ENCODE measurements at places on chromosomes 12 and 14.
A peak's percentile ranks its signal among the peaks of the same experiment; 100 is the strongest.

DNA sequence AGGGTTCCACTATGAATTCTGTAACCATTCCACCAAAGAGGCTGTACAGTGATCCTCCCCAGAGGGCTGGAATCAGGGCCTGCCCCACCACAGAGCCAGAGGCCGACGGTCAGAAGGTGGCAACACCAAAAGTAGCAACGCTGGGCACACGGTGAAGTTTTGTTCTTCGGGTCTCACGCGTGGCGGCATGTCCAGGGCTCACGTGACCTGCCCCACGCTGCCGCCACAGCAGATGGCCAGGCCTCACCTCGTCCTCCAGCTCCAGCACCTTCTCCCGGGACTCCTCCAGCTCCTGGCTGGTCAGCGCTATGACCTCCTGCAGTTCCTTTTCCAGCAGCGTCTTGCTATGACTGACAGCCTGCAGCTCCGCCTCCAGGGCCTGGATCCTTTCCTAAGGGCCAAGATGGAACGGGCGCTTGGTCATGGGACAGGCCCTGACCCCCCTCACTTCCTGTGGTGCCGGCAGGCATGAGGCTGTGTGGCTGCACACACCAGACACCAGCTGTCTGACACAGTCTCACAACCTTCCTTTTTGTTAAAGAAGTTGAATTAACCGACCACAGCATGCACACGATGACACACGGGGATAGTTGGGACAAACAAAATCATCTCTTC is 22.4 kb upstream of the ANKLE2 start:
- DNase-seq = no peak

- no peak for DNase-seq
Observed at GRCh38 chr14:60705100-60705499, 19.1 kb downstream of the SIX4 start.

- DNase-seq = no peak
Observed at GRCh38 chr12:27359578-27360340, 27.1 kb downstream of the BMAL2 start.

GRCh38 chr12:27779416-27779919 is 565 bp upstream of the KLHL42 start:
- DNase-seq = no peak

DNA sequence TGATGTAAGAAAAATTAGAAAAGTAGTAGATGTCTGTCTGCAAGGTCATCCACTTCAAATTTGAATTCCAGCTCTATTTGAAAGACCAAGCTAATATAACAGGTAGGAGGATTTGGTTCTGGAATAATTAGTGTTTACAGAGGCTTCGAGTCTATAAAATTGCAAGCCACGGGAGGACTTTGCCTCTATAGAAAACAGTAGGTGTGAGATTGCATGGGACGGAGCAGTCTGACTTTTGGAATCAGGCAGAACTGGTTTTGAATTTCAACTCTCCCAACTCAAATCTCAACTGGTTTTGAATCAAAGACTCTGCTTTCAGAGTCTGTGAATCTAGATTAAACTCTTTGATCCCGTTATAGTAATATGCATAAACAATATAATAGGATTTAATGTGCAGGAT is 82.4 kb downstream of the PIK3C2G start:
- DNase-seq = no peak

DNA sequence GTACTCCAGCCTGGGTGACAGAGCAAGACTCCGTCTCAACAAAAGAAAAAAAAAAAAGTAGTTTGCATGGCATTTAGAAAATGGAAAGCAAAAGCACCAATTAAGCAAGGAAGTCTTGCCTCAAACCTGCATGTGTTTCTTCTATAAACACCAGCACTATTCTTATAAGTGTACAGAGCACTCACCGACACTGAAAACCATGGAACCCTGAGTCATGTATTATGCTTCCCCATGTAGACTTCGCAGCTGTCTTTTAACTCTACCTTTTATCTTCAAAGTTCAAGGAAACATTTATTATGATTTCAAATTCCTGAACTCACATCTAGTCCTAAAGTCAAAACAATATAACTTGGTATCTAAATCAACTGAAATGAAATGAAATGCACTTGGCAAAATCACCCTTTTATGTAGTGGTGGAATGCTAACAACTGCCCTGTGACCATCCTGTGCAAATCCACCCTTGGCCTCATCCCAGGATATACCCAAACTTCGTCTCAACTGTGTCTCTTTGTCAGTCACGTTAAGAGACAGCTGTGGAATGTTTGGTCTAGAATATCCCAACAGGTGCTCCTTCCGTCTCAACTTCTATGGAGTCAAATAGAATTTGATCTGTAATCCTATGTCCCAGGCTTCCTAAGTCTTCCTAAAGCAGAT is 4.8 kb downstream of the BCAT1 start:
- DNase-seq = no peak

GRCh38 chr14:89963288-89963978 is 7.7 kb downstream of the TDP1 start:
- no peak for DNase-seq

GRCh38 chr12:40672741-40673271 is 19.4 kb upstream of the CNTN1 start:
- DNase-seq = peak; percentile 32

GRCh38 chr14:97539411-97539795 is 742.2 kb downstream of the VRK1 start:
- no peak for DNase-seq

- DNase-seq = no peak
Observed at GRCh38 chr14:59484639-59485175, 390 bp downstream of the JKAMP start.

GRCh38 chr12:122965321-122965751 is 927 bp downstream of the ABCB9 start:
- no peak for DNase-seq

DNA sequence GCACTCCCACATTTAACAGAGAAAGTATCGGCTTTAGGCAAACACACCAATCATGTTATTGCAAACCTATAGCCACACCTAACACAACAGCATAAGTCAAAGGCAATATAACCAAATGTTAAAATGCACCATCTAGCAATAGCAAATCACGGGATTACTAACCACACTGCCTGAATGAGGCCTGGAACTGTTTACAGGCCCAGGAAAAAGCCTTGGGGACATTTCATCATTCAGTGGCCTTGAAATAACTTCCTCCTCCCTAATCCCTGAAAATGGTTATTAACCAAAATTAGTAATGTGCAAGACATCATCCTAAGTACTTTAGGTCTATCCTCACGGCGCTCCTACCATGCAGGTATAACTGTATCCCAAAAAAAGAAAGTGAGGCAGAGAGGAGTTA is 2.3 kb downstream of the GALC start:
- DNase-seq = no peak

- DNase-seq = no peak
Observed at GRCh38 chr14:68653804-68654203, 139.1 kb downstream of the ZFP36L1 start.

GRCh38 chr14:35403603-35404448 is 723 bp downstream of the NFKBIA start:
- peak; percentile 85 for DNase-seq

- peak; percentile 39 for DNase-seq
Observed at GRCh38 chr12:13864081-13864673, 117.2 kb downstream of the GRIN2B start.

DNA sequence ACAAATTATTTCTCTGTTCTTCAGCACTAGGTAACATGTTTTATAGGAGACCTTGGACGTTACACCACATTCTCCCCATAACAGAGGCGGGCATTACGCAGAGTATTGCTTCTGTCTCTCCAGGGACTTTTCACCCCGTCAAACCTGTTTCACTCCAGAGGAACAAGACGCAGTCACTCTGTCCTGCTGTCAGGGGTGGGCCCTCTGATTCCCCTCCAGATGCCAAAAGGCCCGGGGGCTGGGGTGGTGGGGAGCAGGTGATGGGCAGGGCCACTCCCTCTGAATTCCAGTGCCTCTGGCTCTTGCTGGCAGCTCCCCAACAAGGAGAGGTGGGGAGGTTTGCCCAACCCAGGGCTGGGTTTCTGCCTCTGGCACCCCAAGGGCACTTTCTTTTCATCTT is 71.9 kb downstream of the NTF3 start:
- DNase-seq = no peak

- DNase-seq = no peak
Observed at GRCh38 chr14:106083082-106083481, 556.7 kb downstream of the TMEM121 start.

DNA sequence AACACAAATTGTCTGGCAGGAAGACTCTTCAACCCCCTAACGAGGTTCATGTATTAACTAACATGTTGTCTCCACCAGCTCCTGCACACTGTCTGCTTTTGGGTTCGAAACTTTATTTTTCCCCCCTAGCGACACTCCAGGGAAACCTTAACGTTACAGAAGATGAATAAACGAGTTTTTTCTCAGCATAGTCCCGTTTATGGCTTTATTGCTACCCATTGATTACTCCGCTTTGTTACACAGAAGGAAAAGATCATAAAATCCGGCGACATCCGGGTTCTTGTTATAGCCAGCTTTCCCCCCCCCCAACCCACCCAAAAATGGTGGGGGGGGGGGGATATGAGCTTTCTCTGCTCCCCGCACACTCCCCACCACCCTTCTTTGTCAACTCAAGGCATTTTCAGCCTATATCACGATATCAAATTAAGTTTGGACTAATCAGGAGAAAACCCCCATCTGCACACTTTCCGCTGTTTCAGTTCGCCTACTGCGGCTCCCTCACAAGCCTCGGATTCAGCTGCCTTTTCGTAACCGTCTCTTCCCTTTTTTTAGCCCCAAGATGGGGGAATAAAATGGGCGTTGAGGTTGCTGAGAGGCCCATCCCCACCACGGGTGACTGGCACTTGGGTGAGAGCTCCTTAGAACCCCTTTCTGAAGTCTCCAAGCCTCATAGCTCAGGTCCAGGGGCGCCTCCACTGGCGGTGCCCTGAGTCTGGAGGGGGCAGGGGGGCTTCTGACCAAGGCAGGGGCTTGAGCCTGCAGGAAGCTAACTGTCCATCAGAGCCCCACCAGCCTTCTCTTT is 1.4 kb upstream of the HOXC6 start:
- no peak for DNase-seq

GRCh38 chr14:98350213-98350612 is 921.8 kb downstream of the BCL11B start:
- no peak for DNase-seq

GRCh38 chr12:61757831-61758505 is 502.2 kb upstream of the USP15 start:
- no peak for DNase-seq

GRCh38 chr14:23114669-23115038 is 4.4 kb downstream of the CEBPE start:
- DNase-seq = no peak

DNA sequence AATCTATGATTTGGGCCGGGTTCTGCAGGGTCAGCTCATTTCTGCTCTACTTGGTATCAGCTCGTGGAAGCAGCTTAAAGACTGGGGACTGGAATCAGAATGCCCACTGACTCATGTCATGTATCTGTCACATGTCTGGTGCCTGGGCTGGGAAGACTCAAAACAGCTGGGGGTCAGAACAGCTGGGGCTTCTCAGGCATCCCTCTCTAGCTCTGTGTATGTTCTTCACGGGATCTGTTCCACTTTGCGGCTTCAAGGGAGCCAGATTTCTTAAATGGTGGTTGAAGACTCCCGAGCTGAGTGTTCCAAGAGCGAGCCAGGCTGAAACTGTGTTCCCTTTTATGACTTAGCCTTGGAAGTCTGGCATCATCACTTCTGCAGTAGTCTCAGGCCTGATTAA is 11.9 kb downstream of the AEBP2 start:
- no peak for DNase-seq

- DNase-seq = no peak
Observed at GRCh38 chr12:54385251-54385914, 850 bp upstream of the ZNF385A start.

GRCh38 chr14:68468437-68469207 is 324.2 kb downstream of the ZFP36L1 start:
- DNase-seq = no peak

GRCh38 chr12:88571543-88571942 is 8.7 kb downstream of the KITLG start:
- DNase-seq = no peak

- DNase-seq = no peak
Observed at GRCh38 chr14:92677087-92677668, 71.2 kb downstream of the LGMN start.

- DNase-seq = no peak
Observed at GRCh38 chr14:61034416-61035120, 53.5 kb downstream of the SLC38A6 start.

- DNase-seq = no peak
Observed at GRCh38 chr12:6363330-6364043, 11.9 kb downstream of the SCNN1A start.

GRCh38 chr14:104085032-104085888 is at the start of gene ASPG:
Gene ASPG (plus strand): TSS chr14:104085700. CDS start chr14:104085771, 71 bp downstream.
- no peak for DNase-seq

- DNase-seq = no peak
Observed at GRCh38 chr14:65151609-65151956, 49.3 kb upstream of the MAX start.

GRCh38 chr12:45216983-45217485 is 1.1 kb downstream of the ANO6 start:
- DNase-seq = no peak

GRCh38 chr12:82479511-82479910 is 121.2 kb downstream of the METTL25 start:
- no peak for DNase-seq

DNA sequence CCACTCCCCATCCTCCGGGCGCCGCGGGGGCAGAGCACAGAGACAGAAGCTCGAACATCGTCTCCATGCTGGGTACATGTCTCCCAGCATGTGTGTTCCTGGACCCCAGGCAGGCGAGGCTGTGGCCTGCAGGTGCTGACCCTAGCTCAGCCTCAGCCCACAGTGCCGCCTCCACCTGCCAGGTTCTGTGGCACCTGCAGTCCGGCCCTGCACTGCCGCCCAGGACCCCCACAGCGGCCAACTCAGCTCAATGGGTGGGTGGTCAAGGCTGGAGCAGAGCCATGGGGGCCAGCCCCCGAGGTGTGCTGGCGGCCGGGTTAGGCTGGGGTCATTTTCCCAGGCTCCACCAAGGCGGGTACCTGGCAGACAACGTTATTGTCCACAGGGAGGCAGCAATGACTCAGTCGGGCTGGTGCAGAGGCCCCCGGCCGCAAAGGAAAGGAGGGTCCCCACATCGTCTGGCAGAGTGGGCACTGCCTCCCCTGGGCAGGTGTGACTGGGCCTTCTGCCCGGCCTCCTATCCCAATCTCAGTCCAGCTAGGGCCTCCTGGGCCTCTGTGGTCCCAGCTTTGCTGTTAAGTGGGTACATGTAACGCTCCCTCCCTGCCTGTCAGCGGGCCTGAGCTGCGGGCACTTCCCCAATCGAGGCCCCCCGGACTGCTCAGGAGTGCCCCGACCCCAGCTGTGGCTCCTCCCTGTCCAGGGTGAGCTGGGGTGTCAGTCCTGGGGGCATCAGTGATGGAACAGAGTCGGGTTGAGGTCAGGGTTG is 20.2 kb upstream of the NUDT14 start:
- no peak for DNase-seq

DNA sequence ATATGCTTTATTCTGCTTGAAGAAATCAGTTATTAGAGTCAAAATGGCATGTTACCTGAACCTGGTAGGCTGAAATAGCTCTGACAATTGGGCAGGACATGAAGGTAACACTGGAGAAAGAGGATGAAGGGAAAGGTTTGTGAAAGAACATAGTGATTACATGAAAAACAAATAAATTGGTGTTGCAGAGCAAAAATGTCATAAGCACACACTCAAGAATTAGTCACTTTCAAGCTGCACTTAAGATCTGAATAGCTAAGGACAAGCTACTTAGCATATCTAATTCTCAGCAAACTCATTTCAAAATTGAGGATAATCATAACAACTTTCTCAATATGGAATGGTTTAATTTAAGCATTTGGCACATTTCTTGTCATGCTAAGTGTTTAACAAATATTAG is 1398.0 kb upstream of the FLRT2 start:
- DNase-seq = no peak

- DNase-seq = no peak
Observed at GRCh38 chr12:71551529-71551928, 111.9 kb downstream of the LGR5 start.

- DNase-seq = no peak
Observed at GRCh38 chr14:77301103-77301502, 19.6 kb downstream of the POMT2 start.

All from left renal pelvis (tissue), 4 donors.